ENCODE measurements at places on chromosomes 7 and 10.

DNA sequence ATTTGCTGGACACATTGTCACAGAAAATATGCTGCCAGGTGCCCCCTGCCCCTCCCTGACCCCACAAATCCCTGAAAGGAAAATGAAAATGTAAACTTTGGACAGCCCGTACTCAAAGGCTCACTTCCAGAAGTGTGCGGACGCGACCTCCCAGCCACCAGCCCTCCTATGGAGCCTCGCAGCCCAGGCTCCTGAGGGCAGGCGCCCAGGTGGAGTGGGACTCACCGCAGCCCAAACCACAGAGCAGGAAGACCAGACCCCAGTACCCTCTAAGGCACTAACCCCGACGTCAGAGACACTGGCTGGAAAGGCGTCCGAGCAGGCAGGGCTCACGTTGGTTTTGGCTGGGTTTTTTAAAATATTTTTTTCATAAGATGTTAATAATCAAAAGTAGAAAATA is 57.3 kb downstream of the CSGALNACT2 start:
- no peak for DNase-seq

GRCh38 chr7:47241112-47242065 is 340.5 kb downstream of the TNS3 start:
- no peak for DNase-seq

- DNase-seq: no peak
Measured at GRCh38 chr10:88232029-88232895, 350.9 kb downstream of the RNLS start.

DNA sequence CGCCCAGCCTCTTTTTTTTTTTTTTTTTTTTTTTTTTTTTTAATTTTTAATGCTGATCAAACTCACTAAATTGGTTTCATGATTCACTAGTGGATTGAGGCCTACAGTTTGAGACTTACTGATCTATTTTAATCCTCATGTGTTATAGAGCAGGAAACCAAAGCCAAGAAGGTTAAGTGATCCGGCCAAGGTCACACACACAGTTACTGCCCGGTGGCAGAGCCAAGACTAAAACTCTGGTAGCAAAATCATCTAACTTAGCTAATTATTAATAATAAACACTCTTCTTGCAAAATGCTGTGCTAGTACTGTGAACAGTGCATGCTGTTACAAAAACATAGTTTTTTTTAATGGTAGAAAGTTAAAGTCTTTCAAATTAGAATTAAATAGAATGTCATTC is 188.3 kb upstream of the NFE2L3 start:
- DNase-seq: no peak

- no peak for DNase-seq
Measured at GRCh38 chr10:36721871-36722270, 403.5 kb upstream of the ANKRD30A start.

DNA sequence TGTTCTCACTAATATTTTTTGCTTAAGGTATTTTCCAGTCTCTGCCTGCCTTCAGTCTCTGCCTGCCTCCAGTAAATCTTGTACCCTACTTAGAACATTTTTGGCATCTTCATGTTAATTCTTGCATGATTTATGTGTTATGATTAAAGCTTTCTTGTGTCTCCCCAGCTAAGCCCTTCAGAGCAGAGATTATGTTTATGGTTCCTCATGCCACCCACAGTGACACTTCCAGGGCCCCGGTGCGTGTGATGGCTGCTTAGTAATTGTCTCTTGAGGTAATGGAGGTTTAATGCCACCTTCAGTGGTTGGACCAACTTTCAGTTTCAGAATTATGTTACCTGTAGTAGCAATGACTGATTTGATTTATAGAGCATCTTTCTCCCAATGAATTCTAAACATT is 70.6 kb upstream of the MET start:
- no peak for DNase-seq

- DNase-seq: no peak
Measured at GRCh38 chr10:32381165-32381564, 34.2 kb upstream of the EPC1 start.

- peak; percentile 89 for DNase-seq
Measured at GRCh38 chr10:6580279-6581029, 378 bp upstream of the PRKCQ start.

- DNase-seq: no peak
Measured at GRCh38 chr7:157480371-157481050, 143.7 kb downstream of the DNAJB6 start.

DNA sequence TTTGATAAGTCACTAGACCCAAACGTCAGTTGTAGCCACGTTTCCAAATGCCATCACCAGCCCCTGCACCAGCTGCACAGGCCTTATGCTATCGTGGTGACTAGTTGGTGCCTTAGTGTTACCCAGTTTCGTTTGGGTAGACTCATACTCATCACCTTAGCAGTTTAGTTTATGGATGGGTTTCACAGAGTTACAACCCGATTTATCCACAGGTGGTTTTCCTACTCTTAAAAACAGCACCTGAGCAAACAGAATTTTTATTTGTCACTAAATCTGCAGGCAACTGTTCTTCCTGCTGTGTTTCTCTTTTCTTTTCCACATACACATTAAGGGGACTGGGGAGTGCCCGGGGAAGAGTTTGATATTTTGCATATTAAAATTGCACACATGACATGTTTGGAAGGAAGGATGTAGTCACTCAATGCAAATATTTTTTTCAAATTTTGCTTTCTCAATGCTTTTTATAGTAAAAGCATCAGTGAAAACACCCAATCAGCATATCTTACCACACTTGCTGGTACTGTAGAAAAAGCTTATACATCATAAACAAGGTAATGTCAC is 41.6 kb downstream of the PDSS1 start:
- no peak for DNase-seq

- DNase-seq: no peak
Measured at GRCh38 chr10:47206449-47207280, 93.3 kb upstream of the GDF10 start.

DNA sequence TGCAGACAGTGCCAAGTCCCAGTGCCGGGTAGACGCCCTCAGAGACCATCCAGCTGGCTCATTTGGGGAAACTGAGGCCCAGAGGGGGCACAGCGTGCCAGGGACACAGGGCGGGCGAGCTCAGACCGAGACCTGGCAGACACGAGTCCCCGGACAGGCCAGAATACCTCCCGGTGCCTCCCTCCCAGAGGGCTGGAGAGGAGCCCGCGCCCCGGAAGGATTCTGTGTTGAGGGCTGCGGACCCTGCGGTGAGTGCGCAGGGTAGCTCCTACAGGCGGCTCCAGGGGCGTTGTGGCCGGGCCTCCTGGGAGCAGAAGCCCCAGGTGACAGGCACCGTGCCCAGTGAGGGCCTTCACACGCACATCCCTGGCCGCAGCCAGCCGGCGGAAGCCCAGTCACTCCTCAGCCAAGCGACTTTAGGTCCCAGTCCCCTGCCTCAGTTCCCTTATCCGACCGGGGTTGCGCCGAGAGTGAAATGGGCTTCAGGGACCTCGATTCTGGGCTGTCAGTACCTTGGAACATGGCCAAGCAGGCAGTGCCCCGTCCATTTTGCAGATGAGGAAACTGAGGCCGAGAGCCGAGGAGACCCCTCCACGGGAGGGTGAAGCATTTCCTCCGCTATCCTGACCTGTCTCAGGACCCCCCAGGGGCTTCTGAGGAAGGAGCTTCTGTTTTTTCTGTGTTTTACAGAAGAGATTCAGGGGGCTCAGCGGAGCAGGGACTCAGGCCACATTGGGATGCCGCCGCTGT is 73.6 kb downstream of the ELFN1 start:
- DNase-seq: no peak

DNA sequence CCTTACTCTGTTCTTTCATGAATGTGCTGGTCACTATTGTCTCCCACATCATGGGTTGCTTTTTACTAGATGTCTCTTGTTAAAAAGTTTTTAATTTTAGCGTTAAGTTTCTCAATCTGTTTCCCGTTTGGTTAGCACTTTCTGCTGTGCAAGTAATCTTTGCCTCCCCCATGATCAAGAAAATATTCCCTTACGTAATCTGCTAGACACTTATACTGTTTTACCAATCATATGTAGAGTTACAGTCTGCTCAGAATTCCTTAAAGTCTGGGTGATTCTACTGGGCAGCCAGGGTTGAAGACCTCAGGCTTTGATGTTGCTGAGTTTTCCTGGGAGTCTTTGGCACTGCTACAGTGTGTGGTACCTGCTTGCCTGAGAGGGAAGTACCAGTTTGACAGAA is 38.2 kb upstream of the RPA3 start:
- no peak for DNase-seq

GRCh38 chr7:90903841-90904240 is 307.7 kb downstream of the CDK14 start:
- DNase-seq: no peak

GRCh38 chr7:52925332-52925731 is 110.1 kb upstream of the POM121L12 start:
- no peak for DNase-seq

GRCh38 chr10:112280205-112280921 is 2.8 kb upstream of the TECTB start:
- DNase-seq: no peak

- DNase-seq: no peak
Measured at GRCh38 chr7:132275416-132276233, 300.6 kb downstream of the PLXNA4 start.

- no peak for DNase-seq
Measured at GRCh38 chr10:75470901-75471300, 39.5 kb downstream of the LRMDA start.

DNA sequence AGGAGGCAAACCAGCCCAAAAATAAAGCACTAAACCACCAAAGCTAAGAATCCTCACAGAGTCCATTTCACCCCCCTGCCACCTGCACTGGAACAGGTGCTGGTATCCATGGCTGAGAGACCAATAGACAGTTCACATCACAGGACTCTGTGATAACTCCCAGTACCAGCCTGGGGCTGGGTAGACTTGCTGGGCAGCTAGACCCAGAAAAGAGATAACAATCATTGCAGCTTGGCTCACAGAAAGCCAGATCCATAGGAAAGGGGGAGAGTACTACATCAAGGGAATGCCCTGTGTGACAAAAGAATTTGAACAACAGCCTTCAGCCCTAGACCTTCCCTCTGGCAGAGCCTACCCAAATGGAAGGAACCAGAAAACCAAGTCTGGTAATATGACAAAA is 13.6 kb upstream of the SLC25A28 start:
- no peak for DNase-seq

- no peak for DNase-seq
Measured at GRCh38 chr10:3761021-3761686, 23.9 kb downstream of the KLF6 start.

- no peak for DNase-seq
Measured at GRCh38 chr10:75088640-75089039, 22.8 kb upstream of the SAMD8 start.

- peak; percentile 36 for DNase-seq
Measured at GRCh38 chr10:6918305-6918704, 338.2 kb upstream of the PRKCQ start.

GRCh38 chr10:123165445-123166072 is 11.4 kb downstream of the BUB3 start:
- no peak for DNase-seq

GRCh38 chr10:75619635-75620034 is 188.2 kb downstream of the LRMDA start:
- no peak for DNase-seq

- DNase-seq: no peak
Measured at GRCh38 chr7:144407266-144407931, 3.9 kb upstream of the NOBOX start.

GRCh38 chr7:69833964-69834363 is 235.7 kb downstream of the AUTS2 start:
- no peak for DNase-seq

- no peak for DNase-seq
Measured at GRCh38 chr10:131722525-131723264, 178.1 kb upstream of the PPP2R2D start.

DNA sequence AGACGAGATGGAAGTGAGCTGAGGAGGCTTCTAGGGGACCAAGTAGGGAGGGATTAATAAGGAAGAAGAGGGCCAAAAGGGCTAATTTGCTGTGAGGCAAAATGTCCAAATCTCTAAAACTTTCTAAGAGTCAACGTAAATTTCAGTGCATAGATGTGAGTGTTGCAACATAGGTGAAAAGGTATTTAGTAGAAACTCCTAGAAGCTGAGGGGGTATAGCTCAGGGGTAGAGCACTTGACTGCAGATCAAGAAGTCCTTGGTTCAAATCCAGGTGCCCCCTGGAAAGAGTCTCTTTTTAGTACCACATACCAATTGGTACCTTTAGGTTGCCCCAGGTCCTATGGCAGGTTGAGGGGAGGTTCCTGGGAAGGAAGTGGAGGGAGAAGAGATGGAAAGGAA is 48.7 kb upstream of the ZNF746 start:
- DNase-seq: no peak

DNA sequence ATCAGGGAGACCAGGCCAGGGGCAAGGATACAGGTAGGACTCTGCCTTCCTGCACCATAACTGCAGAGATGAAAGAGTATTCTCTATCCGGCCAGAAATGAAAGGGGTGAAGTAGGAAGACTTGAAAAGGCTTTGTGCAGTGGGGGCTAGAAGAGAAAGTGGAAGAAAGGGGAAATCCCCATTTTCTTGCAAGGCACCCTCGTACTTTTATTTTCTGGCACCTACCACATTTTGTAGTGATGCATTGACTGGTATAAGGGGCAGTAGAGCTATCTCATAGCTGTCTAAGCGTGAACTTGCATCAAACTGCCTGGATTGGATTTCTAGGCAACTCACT is 752 bp upstream of the CAMK2G start:
- DNase-seq: no peak

- DNase-seq: no peak
Measured at GRCh38 chr7:33743594-33743993, 161.7 kb upstream of the BMPER start.

GRCh38 chr10:90944749-90945148 is 23.9 kb upstream of the ANKRD1 start:
- no peak for DNase-seq

DNA sequence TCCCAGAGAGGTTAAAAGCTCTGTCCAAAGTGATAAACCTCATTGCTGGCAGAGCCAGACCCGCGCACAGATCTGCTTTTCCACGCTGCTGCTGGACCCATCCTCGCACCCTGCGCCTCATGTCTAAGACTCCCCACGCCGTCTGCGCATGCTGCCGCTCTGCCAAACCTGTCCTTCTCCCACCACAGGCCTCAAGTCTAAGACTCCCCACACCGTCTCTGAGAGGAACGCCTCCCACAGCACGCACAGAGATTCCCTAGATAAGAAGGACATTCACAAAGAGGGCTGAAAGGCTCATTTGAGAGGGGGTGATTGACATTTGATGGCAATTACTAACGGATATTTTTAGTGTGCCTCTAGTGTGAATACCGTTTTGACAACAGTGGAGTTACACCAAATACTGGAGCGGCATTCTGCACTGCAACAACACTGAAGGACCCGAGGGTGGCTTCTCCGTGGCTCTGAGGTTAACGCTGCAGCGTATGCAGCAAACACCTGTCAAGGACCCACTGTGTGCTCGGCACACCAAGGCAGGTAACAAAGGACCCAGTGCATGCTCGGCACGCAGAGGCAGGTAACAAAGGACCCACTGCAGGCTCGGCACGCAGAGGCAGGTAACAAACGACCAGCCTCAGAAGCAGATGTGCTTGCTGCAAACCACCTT is 231.4 kb downstream of the DNAJB6 start:
- DNase-seq: no peak

- DNase-seq: no peak
Measured at GRCh38 chr7:66355756-66356155, 150.6 kb downstream of the TPST1 start.

- no peak for DNase-seq
Measured at GRCh38 chr10:130483691-130484467, 347.7 kb downstream of the GLRX3 start.

- no peak for DNase-seq
Measured at GRCh38 chr10:101228966-101229265, 347 bp downstream of the LBX1 start.

Measured in nucleus accumbens (tissue), 56 donors.